SHP77 treated with DMSO at 0.1 percent for 48 hours (cell line): ENCODE measurements at places on chromosomes 2 and 18.

DNA sequence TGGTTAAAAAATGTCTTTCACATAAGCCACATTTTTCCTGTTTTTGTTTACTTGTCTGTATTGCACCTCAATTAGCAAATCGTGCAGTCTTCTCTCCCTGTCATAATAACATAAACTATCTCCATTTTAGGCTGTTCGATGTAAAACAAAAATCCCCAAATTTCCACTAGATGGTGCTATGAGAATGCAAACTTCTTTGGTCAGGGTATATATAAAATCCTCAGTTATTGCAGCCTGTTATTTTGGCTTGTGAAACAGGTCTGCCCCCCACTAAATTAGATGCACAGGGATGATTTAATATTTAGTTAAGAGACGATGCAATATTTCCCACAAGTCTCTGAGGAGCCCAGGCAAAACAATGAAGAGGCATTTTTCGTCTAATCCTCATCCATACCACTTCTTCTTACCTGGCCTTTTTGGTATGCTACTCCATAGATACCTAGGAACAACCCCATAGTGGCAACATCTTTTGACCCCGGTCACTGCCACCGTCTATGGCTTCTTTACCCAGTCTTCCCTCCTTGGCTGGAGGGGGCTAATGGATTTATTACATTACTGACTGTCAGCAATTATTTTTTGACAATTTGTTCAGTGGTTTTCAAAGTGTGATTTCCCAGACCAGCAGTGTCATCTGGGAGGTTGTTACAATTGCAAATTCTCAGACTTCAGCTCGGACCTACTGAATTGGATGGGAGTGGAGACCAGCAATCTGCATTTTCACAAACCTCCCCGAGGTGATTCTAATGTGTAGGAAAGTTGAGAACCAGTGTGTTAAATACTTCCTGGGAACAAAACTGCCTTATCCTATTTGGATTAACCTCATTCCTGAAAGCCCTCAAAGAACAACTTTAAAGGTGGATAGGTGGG is 117.4 kb upstream of the CWC22 start:
- peak; percentile 9 for DNase-seq

GRCh38 chr2:109676346-109676902 is 62.3 kb downstream of the SOWAHC start:
- no peak for DNase-seq

- DNase-seq: no peak
Observed at GRCh38 chr2:23782646-23783045, 144.3 kb downstream of the ATAD2B start.

DNA sequence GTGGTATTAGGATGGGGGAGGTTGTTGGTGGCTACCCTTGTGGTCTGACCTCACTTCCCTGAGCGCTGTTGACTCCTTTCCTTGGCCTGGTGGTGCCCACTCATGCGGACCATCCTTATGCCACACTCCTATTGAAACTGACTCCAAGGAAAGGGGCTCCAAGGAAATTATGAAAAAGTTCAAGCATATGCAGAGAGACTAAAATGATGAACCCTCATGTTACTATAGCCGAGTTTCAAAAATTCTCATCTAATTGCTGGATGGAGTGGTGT is 96.2 kb upstream of the STPG4 start:
- DNase-seq: no peak

GRCh38 chr2:169422120-169422519 is 57.2 kb upstream of the BBS5 start:
- no peak for DNase-seq

- DNase-seq: no peak
Observed at GRCh38 chr2:6977786-6978185, 60.6 kb downstream of the RNF144A start.

GRCh38 chr18:78818495-78818894 is 161.1 kb upstream of the SALL3 start:
- DNase-seq: no peak

GRCh38 chr2:112566104-112566503 is 18.3 kb upstream of the CHCHD5 start:
- no peak for DNase-seq

DNA sequence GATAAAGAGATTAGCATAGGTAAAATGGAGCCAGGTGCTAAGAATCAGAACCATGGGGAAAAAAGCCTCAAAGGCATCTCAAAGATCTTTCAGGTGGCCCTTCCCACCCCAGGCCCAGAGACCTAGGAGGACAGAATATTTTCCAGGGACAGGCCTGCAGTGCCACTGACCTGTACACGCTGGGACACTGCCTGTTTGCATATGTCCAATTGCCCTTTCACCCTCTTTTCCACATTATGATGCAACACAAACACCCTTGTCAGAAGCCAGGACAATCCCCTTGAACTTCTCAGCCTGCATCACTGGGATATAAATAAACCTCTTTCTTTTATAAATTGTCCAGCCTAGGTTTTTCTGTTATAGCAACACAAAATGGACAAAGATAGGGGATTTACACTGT is 419.1 kb downstream of the TRIB2 start:
- DNase-seq: no peak
